GM23338 (cell line): ENCODE measurements at places on chromosomes 3 and 15. TPM values are rescaled to one million over a fixed set of nuclear protein-coding genes. Genes with fewer than 3 reads are reported as not detected.

DNA sequence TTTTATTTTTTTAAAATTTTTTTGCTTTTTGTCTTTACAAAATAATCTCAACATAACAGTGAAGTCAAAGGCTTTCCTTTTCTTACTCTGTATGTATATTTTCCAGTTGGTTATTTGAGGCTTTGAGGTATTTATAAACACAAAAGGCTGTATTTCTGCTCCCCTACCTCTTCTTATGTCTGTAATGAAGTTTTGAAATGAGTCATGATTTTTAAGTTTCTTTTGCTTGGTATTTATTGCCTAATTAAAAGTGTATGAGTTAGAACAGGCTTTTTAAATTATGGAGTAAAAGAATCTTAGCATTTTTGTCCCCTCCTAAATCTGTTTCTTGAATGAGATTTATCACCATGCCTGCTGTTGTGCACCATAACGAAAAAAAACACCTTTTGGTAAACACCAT is 66.0 kb downstream of the DCUN1D1 start:
- H3K4me1 ChIP-seq: no peaks in the 10 kb centered on the region
- DNase-seq: no peak
- no peaks in the 10 kb centered on the region for H3K36me3 ChIP-seq
- H3K4me3 ChIP-seq: no peak overlapping the region

The GPD1L gene
- total RNA-seq: 6.4 and 8.4 TPM in 2 replicates

GRCh38 chr15:59632714-59633113 is 21.1 kb downstream of the GCNT3 start:
- no peak overlapping the region for H3K4me3 ChIP-seq
- H3K36me3 ChIP-seq: no peaks in the 10 kb centered on the region
- H3K27ac ChIP-seq: no peak overlapping the region
- DNase-seq: peak; percentile 88

- no peak for DNase-seq
- H3K4me3 ChIP-seq: no peak overlapping the region
- H3K4me1 ChIP-seq: peaks cover 42% of the 10 kb centered on the region
Observed at GRCh38 chr15:101188637-101189408, 63.0 kb downstream of the CHSY1 start.

DNA sequence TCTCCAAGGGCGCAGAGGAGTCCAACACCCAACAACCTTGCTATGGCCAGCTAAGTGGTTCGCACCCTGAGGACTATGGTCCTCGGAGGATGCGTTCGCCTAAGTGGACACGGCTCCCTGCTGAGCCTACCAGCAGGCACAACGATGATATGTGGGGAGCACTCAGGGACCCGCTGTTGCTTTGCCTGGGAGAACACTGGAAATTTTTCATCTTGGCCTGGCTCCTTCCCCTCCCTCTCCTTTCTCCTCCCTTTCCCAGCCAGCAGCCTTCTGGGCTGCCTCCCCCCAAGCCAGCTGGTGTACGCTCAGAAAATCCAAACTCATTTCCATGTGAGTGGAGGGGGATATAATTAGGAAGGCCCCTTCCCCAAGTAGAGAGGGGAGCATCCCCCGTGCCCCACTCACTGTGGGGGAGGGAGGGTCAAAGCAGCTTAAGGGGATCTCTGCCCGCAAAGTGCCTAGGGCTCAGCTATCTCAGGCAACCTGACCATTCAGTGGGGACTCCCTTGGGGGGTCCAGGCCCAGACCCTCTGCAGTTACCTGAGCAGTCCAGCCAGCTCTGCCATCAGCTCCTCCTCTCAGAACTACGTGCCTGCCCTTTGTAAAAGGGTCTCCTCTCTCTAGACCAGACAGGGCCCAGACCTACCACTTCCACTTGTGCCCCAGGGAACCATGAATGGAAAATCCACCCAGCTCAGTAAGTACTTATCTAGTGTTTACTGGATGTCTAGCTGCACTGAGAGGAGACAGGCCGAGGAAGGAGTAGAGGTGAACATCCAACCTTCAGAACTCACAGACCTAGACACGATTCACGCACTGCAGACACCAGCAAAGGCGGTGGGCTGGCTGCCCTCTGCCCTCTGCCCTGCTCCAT is 742 bp upstream of the SEMA7A start:
- H3K36me3 ChIP-seq: no peaks in the 10 kb centered on the region
- peak overlapping the region; percentile 85 for H3K4me3 ChIP-seq
- peaks cover 10% of the 10 kb centered on the region for H3K27me3 ChIP-seq
- peaks cover 22% of the 10 kb centered on the region for H3K4me1 ChIP-seq
- DNase-seq: no peak

The TM4SF1 gene
- 0.10 TPM in 1 of 2 replicates, not detected in the other for total RNA-seq

DNA sequence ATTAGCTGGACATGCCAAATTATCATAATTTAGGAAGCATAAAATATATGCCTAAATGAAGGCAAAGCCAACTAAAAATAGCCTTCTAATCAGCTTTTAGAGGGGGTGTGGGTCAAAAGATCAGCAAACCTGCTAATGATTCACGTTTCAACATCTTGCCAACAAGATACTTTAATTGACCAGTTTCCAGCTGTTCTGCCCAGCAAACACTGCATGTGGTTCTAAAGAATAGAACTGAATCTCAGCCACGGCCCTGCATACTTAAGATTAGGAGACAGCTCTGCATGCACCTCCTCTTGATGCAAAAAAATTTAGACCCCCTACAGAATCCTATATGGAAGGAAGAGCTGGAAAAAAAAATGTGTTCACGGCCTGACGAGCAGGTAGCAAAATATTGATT is 500.5 kb downstream of the TBL1XR1 start:
- no peaks in the 10 kb centered on the region for H3K4me1 ChIP-seq
- no peak overlapping the region for H3K4me3 ChIP-seq
- DNase-seq: no peak
- H3K36me3 ChIP-seq: no peaks in the 10 kb centered on the region
- no peaks in the 10 kb centered on the region for H3K27me3 ChIP-seq

DNA sequence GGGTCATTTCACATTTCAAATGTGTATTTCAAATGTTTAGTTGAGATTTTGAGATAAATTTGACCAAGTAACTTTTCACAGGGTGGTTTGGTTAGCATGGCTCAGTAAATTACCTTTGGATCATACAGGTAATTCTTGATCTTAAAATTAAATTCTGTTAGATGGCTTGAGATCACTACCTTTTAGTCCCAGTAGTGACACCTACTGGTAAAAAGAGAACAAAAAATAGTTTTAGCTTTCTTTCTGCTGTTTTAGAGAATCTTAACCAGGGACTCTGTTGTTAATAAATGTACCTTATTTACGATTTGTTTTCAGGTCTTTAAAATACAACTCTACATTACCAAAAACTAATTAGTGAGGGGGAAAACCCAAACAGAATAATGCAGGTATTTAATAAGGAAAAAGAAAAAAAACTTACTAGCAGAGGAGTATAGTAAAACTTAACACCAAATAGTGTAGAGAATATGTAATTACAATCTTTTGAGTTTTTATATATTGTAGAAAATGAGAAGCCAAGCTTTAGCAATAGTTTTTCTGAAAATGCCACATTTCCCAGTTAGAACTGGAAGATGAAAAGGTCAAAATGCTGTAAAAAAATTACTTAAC is 620.3 kb upstream of the AGTR1 start:
- no peaks in the 10 kb centered on the region for H3K27me3 ChIP-seq
- peak; percentile 69 for DNase-seq
- H3K36me3 ChIP-seq: no peaks in the 10 kb centered on the region
- H3K4me3 ChIP-seq: no peak overlapping the region

DNA sequence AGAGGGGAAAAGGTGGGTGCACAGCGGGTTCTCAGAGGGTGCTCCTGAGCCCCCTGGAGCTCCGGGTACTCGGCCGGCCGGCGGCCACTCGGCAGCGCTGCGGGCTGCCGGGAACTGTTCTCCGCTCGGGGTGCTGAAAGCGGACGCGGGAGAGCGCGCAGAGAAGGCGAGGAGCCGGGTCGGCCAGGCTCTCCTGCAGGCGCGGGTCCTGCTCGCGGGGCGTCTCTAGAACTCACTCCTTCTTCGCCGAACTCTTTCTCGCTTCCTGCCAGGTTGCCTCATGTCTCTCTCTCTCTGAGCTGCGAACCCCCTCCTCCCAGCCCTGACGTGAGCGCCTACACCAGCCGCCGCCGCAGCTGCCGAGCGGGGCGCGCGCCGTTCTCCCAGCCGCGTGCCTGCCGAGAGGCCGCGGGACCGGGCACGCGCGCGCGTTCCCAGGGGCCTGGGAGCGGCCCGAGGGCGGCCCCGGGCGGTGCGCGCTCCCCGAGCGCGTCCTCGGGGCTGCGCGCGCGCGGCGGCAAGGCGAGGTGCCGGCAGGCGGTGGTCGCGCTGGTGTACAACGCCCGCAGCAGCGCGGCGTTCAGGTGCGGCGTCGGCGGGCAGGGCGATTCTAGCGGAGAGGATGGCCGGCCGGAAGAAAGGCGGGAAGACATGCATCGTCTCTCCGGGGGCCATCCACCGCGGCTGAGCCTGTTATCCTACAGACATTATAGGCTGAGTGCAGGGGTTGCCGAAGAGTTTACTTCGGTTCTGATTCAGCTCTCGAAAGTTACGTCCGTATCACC is at the start of gene PEX5L:
TSS of gene PEX5L (minus strand) at position 267 of the 785 bp plus-strand sequence. CDS start 338 bp downstream, outside the sequence.
- peak; percentile 91 for DNase-seq
- H3K4me3 ChIP-seq: peak within 1 kb of the TSS; percentile 77
- H3K36me3 ChIP-seq: no peaks in the 10 kb centered on the region
- peaks cover 50% of the 10 kb centered on the region for H3K4me1 ChIP-seq
- peak within 1 kb of the TSS; percentile 81; the same call in 1 of the 2 replicates for H3K27ac ChIP-seq

- H3K4me3 ChIP-seq: no peak overlapping the region
- H3K4me1 ChIP-seq: no peaks in the 10 kb centered on the region
- H3K36me3 ChIP-seq: no peaks in the 10 kb centered on the region
- H3K27me3 ChIP-seq: no peaks in the 10 kb centered on the region
Observed at GRCh38 chr15:94785091-94785490, 553.7 kb downstream of the MCTP2 start.

DNA sequence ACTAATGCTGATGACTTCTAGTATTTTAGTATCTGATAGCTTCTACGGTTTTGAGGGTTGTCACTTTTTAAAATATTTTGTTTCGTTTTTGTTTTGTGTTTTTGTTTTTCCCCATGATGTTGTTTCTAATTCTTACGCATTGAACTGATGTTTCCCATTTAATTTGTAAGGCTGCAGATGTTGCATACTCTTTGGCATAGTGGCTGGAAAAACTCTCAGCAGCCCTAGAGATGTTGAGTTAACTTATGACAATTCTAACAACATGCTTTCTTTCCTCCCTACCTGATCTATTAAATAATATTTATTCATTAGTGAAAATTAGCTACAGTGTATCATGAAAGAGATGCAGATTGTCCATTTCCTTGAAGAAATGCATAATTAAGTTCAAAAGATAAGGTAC is 559.3 kb upstream of the GRM7 start:
- H3K27me3 ChIP-seq: no peaks in the 10 kb centered on the region
- DNase-seq: no peak
- peaks cover 10% of the 10 kb centered on the region; the same call in 1 of the 2 replicates for H3K36me3 ChIP-seq
- no peak overlapping the region for H3K27ac ChIP-seq
- no peak overlapping the region for H3K4me3 ChIP-seq

- no peaks in the 10 kb centered on the region for H3K36me3 ChIP-seq
- no peaks in the 10 kb centered on the region for H3K27me3 ChIP-seq
- H3K4me3 ChIP-seq: no peak overlapping the region
- peaks cover 3% of the 10 kb centered on the region for H3K4me1 ChIP-seq
Observed at GRCh38 chr15:97899981-97900380, 60.5 kb upstream of the ARRDC4 start.

The PLS1 gene
- total RNA-seq: 39.0 and 42.2 TPM in 2 replicates

DNA sequence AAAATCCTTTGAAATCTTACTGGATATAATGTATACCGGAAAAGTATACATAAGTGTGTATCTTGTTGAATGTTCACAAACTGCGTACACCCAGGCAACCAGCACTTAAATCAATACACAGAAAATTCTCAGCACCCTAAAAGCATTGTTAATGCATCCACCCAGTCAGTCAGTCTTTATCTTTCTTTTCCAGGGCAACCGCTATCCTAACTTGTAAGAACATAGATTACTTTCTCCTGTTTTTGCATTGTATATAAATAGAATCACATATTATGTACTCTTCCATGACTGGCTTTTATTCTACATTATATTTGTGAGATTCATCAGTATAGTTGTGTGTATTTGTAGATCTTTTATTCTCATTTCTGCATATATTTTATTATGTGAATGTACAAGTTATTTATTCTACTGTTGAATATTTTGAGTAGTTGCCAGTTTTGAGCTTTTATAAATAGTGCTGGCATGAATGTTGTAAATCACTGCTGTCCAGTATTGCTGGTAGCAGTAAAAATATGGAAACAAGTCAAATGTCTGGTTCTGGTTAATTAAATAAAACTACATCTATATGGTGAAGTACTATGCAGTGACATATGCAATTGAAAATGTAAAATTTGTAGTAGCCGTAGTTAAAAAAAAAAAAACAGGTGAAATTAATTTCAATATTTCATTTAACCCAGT is 62.1 kb downstream of the PDCD6IP start:
- no peaks in the 10 kb centered on the region for H3K27me3 ChIP-seq
- H3K36me3 ChIP-seq: peaks cover 8% of the 10 kb centered on the region; the same call in 1 of the 2 replicates
- no peaks in the 10 kb centered on the region for H3K4me1 ChIP-seq
- DNase-seq: no peak
- no peak overlapping the region for H3K27ac ChIP-seq
- no peak overlapping the region for H3K4me3 ChIP-seq

- no peak overlapping the region for H3K27ac ChIP-seq
- no peak for DNase-seq
- H3K36me3 ChIP-seq: no peaks in the 10 kb centered on the region
- peaks cover 7% of the 10 kb centered on the region; the same call in 1 of the 2 replicates for H3K4me1 ChIP-seq
Observed at GRCh38 chr3:29374226-29374625, 93.4 kb downstream of the RBMS3 start.

The UTS2B gene
- not detected in 2 replicates for total RNA-seq

The SPINK8 gene
- total RNA-seq: not detected in 2 replicates

The COX5A gene
- total RNA-seq: 190 and 292 TPM in 2 replicates

DNA sequence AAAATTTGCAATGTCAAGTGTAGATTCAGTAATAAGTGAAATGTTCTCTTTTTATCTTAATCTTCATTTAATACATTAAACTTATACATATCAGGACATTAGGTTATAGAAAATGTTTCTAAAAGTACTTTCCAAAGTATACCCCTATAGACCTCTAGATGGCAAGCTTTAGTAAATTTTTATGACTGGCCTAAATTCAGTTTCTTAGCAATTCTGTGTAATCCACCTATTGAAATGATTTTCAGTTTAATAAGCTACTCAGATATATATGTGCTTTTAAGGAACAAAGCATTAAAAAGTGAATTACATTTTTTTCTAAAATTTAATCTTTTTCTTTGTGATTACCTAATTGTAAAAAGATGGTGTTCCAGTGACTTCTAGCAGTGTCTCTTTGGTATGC is 342.2 kb downstream of the GBE1 start:
- H3K27me3 ChIP-seq: no peaks in the 10 kb centered on the region
- H3K4me1 ChIP-seq: no peaks in the 10 kb centered on the region
- no peaks in the 10 kb centered on the region for H3K36me3 ChIP-seq
- H3K27ac ChIP-seq: no peak overlapping the region
- no peak overlapping the region for H3K4me3 ChIP-seq

GRCh38 chr3:101166150-101166549 is 154.2 kb downstream of the IMPG2 start:
- H3K36me3 ChIP-seq: no peaks in the 10 kb centered on the region
- no peaks in the 10 kb centered on the region for H3K27me3 ChIP-seq
- H3K4me1 ChIP-seq: no peaks in the 10 kb centered on the region
- no peak for DNase-seq
- no peak overlapping the region for H3K27ac ChIP-seq

The GP5 gene
- 0.07 and 0.12 TPM in 2 replicates for total RNA-seq
